ENCODE measurements at places on chromosomes 2 and 18.
A peak's percentile ranks its signal among the peaks of the same experiment; 100 is the strongest.

GRCh38 chr2:232511336-232511890 lies 8.8 kb upstream of the PRSS56 start:
- no peak for DNase-seq

DNA sequence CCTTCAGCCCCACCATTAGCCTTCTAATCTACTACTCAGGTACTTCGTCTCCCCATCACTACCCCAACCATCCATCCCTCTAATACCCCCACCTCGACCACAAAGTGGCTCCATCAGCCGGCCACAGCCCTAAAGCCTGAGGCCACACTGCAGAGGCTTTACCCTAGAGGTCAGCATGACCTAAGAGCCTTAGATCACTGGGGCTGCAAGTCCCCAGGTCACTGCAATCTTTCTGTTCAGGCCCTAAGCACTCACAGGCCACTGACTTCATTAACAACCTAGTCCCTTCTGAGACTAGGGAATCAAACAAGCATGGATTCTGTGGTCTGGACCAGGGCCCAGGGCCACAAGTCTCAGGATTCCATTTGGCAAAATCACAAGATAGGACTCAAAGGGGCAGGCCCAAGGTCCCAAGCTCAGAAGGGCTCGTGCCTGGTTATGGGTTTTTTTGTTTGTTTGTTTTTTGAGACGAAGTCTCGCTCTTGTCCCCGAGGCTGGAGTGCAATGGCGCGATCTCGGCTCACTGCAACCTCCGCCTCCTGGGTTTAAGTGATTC lies 37.0 kb upstream of the PKDCC start:
- no peak for DNase-seq

DNA sequence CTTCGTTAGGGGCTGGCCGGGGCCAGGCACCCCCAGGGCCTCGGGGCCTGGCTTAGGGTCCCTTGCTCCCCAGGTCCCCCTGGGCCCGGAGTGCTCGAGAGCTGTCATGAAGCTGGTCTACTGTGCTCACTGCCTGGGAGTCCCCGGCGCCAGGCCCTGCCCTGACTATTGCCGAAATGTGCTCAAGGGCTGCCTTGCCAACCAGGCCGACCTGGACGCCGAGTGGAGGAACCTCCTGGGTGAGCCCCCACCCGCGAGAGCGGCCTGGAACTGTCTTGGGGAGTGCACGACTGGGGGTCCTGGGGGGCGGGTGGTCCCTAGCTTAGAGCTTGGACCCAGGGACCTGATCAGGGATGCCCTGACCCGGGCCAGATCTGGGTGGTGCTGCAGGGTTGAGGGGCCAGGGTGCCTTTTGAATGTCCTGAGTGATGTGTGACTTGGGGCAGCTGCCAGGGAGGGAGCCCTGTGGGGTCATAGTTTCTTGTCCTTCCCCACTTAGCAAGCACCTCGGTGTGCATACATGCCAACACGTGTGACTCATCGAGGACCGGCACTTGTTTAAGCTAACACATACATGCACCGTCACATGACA lies 27.9 kb downstream of the GPC1 start:
- DNase-seq = no peak

- no peak for DNase-seq
Measured at GRCh38 chr2:113238871-113239839, 39.6 kb downstream of the PAX8 start.

GRCh38 chr18:23228102-23229061 lies 93.1 kb downstream of the CABLES1 start:
- no peak for DNase-seq

DNA sequence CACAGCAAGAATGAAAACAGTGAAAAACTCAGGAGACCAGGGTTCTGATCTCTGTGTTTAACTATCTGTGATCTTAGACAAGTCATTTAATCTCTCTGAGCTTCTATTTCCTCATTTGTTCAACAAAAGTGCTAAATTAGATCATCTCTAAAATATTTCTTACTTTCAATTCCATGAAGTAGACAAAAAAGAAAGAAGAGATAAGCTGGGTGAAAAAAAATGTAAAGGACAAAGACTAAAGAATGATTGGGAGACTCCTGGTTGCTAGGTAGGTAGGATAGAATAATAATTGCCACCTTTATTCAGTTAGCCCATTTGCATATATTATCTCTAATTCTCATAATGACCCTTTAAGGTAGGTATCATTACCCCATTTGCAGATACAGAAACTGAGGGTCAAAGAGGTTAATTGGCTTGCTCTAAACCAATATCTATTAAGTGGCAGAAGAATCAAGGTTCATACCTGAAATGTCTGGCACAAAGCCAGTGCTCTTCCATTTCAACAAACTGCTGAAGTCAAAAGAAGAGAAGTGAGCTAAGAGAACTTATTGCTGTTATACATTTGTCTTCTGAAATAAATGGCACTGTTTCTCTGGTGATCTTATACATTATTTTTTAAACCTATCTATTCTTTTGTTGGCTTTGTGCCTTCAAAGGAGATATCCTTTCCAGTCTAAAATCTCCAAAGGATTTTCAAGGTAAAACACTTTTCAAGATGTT lies 141.7 kb downstream of the OTX1 start:
- no peak for DNase-seq

- DNase-seq = peak; percentile 40
Measured at GRCh38 chr2:121080013-121080772, 204.8 kb downstream of the TFCP2L1 start.

GRCh38 chr2:48590017-48590416 lies 27.6 kb upstream of the GTF2A1L start:
- no peak for DNase-seq

- DNase-seq = no peak
Measured at GRCh38 chr2:216526939-216527338, 28.3 kb downstream of the RPL37A start.

- DNase-seq = no peak
Measured at GRCh38 chr2:55236992-55237543, 4.6 kb downstream of the RPS27A start.

- DNase-seq = peak; percentile 5
Measured at GRCh38 chr2:176392744-176393414, 123.6 kb downstream of the MTX2 start.

DNA sequence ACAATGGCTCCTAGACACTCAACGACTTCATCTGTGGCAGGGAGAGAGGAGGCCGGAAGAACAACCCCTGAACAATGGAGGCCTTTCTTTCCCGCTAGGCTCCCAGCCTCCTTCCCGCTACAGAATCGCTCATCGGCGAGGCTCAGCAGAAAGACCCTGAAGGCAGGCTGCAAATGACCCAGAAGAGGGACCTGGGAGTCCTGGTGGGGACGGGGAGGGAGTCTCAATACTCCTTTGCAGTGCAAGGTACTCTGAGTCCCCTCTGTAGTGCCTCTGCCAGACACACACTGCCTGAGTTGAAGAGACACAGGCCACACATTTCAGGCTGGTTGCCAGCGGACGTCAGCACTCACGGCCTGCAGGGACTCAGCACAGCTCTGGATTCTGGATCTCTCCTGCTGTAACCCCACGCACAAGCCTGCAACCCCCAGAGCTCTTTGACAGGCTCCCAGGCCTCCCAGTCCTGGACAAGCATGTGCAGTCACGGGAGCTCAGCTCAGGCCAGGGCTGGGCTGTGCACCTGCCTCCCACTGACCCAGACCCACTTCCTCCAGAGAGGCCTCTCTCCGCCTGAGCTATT lies 6.1 kb downstream of the GPR17 start:
- DNase-seq = no peak

- no peak for DNase-seq
Measured at GRCh38 chr2:119174216-119174992, 15.9 kb upstream of the C1QL2 start.

GRCh38 chr2:109304731-109305470 lies 175.9 kb downstream of the SH3RF3 start:
- DNase-seq = no peak

DNA sequence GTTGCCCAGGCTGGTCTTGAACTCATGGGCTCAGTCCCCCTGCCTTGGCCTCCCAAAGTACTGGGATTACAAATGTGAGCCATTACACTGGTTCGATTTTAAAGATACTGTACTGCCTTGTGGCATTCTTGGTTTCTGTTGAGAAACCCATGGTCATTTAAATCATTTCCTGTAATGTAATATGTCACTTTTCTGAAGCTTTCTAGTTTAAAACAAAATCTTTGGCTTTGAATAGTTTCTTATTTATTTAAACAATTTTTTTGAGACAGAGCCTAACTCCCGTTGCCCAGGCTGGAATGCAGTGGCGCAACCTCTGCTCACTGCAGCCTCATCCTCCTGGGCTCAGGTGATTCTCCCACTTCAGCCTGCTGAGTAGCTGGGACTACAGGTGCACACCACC lies 8.9 kb downstream of the ZNF512 start:
- DNase-seq = no peak

GRCh38 chr2:9474361-9475057 lies at the start of gene IAH1:
IAH1 (plus strand) TSS chr2:9474551; CDS start chr2:9474567, 16 bp downstream.
- peak; percentile 77 for DNase-seq

- no peak for DNase-seq
Measured at GRCh38 chr2:234078129-234078528, 27.6 kb downstream of the SPP2 start.

- no peak for DNase-seq
Measured at GRCh38 chr2:76448956-76449355, 738.2 kb upstream of the GCFC2 start.

GRCh38 chr2:217735034-217735433 lies 267.8 kb downstream of the TNS1 start:
- DNase-seq = no peak

DNA sequence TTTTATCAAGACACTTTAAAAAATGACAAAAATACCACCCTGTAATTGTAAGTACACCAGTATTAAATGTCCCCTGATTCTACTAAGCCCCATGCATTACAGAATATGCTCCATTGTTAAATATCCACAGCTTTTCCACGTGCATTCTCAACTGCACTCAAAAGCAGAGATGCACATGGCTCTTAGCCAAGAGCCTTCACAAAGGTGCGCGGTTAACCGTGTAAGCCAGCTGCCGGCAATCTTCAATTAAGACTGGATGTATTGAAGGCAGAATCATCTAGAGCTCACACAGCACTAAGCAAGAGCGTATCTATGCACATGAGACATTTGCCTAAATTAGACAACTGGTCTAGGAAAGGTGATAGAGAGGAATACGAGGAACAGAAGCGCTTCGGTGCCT lies 278.3 kb downstream of the NAPG start:
- DNase-seq = no peak

All from anterior cingulate cortex (tissue), 58 donors.